ENCODE measurements at places on chromosomes 7 and 10.

GRCh38 chr7:116417593-116418345 lies 81.8 kb upstream of the CAV2 start:
- no peak for DNase-seq

DNA sequence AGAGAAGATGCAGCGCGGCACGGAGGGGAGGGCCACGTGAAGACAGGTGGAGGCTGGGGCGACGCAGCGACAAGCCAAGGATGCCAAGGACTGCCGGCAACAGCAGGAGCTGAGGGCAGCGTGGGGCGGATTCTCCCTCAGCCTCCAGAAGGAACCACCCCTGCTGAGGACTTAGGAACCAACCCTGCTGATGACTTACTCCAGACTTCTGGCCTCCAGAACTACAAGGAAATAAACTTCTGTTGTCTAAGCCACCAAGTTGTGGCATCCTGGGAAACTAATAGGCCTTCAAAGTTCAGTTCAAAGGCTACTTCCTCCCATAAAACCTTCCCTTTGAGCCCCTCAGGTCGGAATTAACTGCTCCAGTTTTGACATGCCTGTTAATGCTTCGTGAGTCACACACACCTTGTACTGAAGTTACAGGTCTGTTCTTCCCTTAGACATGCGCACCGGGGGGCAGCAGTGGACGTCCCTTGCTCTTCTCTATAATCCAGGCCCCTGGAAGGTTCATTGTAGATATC lies 88.4 kb upstream of the RHEB start:
- DNase-seq: no peak

GRCh38 chr10:69359594-69359993 lies 57.1 kb downstream of the TACR2 start:
- no peak for DNase-seq

DNA sequence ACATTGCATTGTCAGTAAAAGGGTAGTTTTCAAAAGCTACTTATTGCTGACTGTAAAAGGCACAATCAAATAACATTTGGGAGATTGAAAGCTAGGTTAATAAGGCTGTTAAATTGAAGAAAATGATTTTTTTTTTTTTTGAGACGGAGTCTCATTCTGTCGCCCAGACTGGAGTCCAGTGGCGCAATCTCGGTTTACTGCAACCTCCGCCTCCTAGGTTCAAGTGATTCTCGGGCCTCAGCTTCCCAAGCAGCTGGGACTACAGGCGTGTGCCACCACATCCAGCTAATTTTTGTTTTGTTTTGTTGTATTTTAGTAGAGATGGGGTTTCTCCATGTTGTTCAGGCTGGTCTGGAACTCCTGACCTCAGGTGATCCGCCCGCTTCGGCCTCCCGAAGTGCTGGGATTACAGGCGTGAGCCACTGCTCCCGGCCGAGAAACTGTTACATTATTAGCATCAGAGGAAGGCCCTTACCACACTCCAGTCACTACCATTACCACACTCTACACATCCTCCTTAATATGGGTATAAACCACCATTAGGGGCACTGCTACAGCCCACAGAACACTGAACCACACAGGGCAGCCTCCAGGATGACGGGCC lies 1.0 kb downstream of the CYP51A1 start:
- peak; percentile 24 for DNase-seq

DNA sequence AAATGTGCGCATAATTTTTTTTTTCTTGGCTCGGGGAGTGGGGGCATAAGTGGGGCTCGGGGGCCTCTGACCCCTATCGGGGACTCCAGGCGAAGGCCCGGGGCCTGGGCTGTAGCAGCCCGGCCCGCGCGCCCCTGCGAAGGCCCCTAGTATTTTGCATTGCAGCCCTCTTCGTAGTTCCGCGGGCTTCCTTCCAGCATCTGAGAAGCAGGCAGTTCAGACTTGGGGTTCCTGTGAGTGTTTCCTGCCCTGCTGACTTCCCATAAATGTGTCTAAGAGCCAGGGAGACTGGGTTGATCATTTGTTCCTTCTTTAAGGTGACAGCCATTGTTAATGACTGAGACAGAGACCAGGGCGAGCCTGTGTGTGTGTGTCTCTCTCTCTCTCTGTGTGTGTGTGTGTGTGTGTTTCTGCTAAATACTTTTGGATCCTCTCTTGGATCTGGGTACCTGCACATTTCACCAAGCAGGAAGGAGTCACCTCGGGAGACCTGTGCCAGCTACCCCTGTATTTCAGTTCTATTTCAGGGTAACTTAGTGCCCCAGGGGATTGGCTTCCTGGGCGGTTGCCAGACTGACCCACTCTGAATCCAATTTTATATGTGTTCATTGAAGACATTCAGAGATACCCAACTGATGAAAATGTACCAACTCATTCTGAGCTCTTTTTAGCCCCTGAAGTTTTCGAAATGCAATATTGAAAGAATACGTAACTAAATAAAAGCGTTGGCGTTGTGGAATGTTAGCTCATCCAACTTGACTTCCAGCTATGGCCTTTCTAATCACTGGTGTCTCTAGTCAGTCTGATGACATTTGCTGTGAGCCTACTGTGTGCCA lies 805 bp downstream of the MSRB2 start:
- DNase-seq: peak; percentile 59

Data from NAMALWA (cell line).